ENCODE measurements at places on chromosomes 12 and 14.

DNA sequence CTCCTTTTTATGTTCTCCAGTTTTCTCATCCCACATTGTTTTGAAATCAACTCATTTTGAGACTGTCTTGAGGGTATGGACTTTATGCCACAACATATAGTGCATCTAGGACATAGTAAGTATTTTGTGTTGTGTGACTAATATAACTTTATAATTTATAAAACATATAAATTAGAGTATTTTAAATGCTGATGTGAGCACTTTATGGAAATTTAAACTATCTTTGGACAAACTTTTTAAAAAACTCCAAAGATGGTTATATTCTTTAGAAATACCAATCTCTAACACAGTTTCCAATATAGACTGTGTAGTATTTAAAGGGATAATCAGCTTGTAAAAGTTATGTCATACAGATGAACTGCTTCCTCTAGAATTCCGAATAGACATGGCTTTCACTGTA lies 87.4 kb downstream of the LRIG3 start:
- no peak for DNase-seq

- no peak for DNase-seq
Observed at GRCh38 chr14:49944501-49944900, 51.6 kb downstream of the ARF6 start.

DNA sequence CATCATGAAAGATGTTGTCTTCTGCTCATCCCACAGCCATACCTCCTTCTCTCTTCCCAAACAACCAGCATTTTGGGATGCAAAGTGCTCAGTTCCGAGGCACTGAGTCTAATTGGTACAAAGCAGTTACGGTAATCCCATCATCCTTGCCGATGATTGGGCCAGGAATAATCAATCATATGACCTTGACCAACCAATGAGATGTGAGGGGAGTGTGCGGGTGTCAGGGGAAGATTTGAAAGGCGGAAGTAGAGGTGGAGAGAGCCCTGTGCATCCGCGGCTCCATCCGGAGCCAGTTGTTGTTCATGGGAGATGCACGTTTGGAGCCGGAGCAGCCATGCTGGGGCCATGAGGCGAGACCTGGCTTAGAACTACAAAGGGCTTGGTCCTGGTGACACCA lies 67.3 kb downstream of the SYNE3 start:
- no peak for DNase-seq

DNA sequence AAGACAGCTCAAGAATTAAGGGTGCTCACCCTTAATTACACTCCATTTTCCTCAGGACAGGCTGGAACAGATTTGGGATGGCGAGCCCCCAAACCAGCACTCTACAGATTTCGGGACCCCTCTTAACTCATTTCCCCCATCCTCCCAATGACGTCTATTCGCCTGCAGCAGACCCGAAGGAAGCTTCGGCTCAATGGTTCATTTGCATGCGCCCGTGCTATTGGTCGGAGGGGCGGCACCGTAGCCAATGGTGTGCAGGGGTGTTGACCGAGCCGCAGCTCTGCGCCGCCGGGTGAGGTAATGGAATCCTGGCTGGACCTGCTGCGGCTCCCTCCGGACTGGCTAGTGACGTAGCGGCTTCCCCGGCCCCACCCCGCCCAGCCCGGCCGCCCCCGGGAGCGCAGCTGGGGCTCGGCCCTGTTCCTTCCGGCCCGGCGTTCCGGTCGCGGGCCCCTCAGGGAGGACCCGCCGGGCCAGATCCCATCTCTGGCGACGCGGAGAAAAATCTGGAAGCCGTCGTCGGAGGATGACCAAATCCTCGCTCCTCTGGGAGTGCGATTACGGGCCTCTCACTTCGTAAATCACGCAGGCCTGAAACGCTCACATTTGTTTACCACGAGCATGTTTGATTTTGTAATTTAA lies 18.3 kb upstream of the NR4A1 start:
- peak; percentile 65 for DNase-seq

- DNase-seq: no peak
Observed at GRCh38 chr12:52142431-52142830, 49.4 kb downstream of the KRT80 start.

GRCh38 chr12:98873776-98874175 lies 228.7 kb downstream of the APAF1 start:
- no peak for DNase-seq

DNA sequence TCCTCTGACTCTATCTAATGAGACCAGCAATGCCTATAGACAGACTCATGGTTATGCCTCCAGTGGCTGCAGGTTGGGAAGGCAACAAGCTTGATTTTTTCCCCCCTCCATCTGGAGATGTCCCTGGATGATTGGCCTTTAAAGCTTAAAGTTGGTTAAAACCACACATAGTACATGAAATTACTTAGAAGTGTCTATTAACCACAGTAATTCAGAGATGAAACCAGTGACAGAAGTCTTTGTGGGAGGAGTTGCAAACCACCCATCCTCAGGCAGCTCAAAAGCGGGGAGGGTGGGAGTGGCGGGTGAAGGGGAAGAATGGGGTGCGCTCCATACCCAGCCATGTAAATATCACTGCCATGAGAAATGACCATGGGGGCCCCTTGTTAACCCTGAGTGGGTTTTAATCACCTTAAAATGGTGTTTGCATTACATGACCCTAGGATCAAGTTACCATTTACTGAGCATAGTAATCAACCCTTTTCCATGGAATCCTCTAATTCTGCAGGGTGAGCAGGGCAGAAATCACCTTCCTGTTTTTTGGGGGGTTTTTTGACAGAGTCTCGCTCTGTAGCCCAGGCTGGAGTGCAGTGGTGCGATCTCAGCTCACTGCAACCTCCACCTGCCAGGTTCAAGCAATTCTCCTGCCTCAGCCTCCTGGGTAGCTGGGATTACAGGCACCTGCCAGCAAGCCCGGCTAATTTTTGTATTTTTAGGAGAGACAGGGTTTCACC lies 133.5 kb downstream of the FOXN3 start:
- no peak for DNase-seq

Measured in HS-5 (cell line).